Stimulated activated CD4-positive, alpha-beta T cell treated with anti-CD3 and anti-CD28 coated beads, Interleukin-4, amount 100 ng/mL, for 4 hours (primary cell): ENCODE measurements at places on chromosomes 1 and 21.

DNA sequence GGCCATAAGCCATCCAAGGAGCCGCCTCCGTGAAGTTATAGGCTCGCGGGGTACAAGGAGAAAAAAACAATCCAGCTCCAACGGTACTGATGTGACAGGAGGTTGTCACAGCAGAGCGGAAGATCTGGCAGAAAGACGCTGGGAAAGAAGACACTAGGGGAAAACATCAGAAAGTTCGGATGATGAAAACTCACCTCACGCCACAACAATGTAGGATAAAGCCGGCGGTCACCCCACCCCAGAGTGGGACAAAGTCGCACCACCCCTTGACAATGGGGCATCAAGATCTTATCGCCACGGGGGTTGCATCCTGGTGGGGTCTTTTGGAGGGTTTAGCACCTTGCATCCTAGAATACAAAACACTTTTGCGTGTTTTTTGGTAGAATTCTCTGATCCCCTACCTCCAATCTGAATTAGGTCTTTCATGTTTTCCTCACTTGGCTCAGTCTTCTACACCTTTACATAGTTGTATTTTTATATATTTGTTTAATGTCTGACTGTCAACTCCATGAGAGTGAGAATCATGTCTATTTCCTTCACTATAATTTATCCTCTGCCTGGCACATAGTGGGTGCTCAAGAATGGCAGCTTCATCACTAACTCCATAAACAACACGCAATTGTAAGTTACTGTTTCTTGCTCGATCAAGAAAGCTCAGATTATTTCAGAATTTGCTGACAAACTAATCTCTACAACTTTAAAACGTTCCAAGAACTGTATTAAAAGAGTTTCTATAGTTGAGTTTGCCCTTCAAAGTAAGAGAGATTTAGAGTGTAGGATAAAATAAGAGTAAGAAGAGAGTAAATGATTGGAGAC is 611 bp upstream of the ZSWIM5 start:
- DNase-seq = no peak

DNA sequence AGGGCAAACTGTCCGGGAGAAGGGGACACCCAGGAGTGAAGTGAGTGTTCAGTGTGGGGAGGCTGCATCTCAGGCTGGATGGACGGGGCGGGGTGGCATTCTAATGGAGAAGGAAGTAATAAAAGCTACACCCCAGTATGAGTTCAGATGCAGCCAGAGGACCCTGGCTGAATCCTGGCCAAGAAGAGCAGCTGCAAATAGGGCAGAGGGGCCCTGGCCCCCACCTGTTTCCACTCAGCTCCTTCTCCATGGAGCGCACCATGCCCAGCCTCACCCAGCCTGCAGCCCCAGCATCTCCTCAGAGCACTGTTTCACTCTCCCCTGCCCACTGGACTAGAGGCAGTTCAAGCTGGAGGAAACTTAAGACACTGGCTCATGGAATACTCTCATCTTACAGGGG is 46.4 kb downstream of the KCND3 start:
- DNase-seq = no peak

DNA sequence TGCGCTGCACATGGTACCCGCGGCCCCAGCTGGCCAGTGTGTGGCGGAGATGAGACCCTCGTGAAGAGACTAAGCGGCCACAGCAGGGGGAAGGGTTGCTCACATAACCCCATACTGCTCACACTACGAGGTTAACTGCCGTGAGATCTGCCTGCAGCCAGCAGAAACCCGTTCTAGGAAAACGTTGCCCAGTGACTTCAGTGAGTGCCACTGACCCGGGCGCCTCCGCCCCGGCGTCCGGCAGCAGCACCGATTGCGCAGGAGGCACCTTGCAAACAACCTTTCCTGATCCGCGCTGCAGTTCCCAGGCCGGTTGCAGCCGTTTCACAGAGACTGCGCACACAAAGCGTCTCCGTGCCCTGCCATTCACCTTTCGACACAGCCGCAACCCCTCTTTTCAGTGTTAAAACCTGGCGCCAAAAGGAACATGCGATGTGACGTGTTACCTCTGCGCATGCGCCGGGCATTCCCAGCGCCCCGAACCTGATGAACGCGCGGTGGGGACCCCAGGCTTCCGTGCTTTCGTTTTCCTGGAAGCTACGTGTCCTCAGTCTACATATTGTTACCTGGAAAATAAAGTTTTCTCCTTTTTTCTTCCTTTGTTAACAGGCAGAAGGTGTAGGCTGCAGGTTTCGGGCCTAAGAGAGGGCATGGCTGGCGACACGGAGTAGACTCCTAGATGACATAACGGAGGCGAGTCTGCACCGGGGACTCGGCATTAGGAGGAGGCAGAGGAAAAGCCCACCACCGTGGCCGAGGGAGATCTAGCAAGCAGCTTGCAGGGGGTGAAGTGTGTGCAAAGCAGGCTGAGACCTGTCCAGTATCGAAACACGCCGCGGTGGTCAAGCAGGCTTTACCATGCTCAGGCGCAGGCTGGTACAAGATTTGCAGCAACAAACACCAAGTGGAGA is 8.9 kb downstream of the VPS26C start:
- peak; percentile 74 for DNase-seq

- DNase-seq = no peak
These were observed 63.8 kb upstream of the ATP1A1 start for GRCh38 chr1:116309090-116309870.

- DNase-seq = no peak
These were observed at the start of gene STUM for GRCh38 chr1:226548256-226549093. STUM (plus strand) TSS chr1:226548764; CDS start chr1:226548905, 141 bp downstream.
